HCT116 (cell line): ENCODE measurements at places on chromosomes 1 and 21. TPM values are rescaled to one million over a fixed set of nuclear protein-coding genes. Genes with fewer than 3 reads are reported as not detected.

The KCNJ6 gene
- not detected for total RNA-seq

The PRAMEF5 gene
- not detected for total RNA-seq

GRCh38 chr21:21290751-21291150, 292.5 kb downstream of the NCAM2 start:
- DNase-seq = no peak

- DNase-seq = no peak
Measured at GRCh38 chr1:13782634-13783360, 82.8 kb downstream of the PRDM2 start.

The SPEN gene
- 58.6 TPM for total RNA-seq

The PAPPA2 gene
- total RNA-seq = not detected

- DNase-seq = no peak
Measured at GRCh38 chr1:247638781-247639180, 33.4 kb downstream of the OR2G3 start.

GRCh38 chr1:206578068-206578977, 33.9 kb downstream of the EIF2D start:
- DNase-seq = no peak

DNA sequence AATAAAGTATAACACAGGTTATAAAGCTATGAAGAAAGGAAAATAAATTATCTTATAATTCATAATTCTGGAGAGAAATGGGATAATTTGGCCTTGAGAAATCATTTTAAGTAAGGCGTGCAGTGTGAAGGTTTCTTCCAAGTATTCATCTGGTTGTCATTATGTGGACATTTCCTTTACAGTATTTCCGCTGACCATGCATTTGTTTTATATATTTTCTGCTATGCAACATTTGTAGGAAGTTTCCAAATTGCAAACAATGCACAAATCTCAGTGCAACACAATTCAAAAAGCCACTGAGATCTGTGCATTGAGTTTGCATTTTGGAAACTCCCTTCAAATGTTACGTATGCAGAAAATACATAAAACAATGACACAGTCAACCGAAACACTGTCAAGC, 17.8 kb downstream of the ZNF670 start:
- DNase-seq = no peak

DNA sequence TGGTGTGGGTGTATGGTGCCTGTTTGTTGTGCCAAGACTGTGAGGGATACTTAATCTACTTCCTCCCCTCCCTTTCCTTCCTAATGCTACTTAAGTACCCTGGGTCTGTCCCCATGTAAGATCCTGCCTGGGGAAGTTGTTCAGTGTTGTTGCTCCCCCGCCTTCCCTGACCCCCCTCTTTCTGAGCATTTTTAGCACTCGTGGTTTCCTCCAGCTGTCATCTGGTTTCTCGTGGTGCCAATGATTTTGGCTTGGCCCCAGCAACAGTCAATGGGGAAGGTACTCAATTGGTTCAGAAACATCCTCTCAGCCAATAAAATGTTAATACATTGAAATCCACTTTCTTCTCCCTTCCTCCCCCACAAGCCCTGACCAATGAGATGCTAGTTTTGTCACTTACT, 8.0 kb upstream of the B4GALT3 start:
- DNase-seq = no peak

- DNase-seq = no peak
Measured at GRCh38 chr21:42847726-42848125, 31.6 kb downstream of the WDR4 start.

GRCh38 chr1:160838888-160839287, 23.8 kb downstream of the CD244 start:
- no peak for DNase-seq

- peak; percentile 7 for DNase-seq
Measured at GRCh38 chr1:87598429-87598828, 269.7 kb downstream of the LMO4 start.

- no peak for DNase-seq
Measured at GRCh38 chr21:38380481-38381137, 117.7 kb downstream of the ERG start.

DNA sequence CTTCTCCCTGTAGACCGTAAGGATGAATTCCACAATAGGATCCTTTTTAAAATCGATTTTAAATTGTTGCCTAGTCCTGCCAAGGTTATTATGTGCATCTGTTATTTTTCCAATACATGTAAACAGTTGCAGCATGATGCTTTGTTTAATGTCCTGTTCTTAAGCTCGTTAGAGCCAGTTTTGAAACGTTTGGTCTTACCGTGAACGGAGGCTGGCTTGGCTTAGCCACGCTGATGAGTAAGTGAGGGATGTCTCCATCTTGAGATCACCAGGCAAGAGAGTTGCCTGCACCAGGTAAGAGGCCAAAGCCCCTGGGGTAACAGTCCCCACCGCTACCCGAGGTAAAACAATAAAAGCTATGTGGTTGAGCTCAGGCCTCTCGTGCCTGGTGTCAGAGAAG, 17.3 kb downstream of the CSTB start:
- DNase-seq = no peak

The C2CD4D gene
- 0.17 TPM for total RNA-seq

DNA sequence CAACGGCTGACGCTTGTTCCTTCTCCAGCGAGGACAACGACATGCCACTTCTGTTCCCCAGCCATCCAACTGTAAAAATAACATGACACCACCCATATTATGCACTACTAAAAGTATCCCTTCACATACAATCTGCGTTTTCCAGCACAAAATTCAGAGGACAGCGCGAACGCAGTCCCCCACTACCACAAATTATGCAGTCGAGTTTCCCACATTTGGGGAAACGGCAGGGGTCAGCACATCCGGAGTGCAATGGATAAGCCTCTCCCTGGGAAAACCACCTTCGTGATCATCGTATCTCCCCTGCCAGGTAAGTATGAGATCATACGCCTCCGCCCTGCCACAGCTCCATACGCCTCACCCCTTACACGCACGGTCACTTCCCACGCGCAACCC, 120.9 kb downstream of the PPIAL4G start:
- DNase-seq = peak; percentile 68

DNA sequence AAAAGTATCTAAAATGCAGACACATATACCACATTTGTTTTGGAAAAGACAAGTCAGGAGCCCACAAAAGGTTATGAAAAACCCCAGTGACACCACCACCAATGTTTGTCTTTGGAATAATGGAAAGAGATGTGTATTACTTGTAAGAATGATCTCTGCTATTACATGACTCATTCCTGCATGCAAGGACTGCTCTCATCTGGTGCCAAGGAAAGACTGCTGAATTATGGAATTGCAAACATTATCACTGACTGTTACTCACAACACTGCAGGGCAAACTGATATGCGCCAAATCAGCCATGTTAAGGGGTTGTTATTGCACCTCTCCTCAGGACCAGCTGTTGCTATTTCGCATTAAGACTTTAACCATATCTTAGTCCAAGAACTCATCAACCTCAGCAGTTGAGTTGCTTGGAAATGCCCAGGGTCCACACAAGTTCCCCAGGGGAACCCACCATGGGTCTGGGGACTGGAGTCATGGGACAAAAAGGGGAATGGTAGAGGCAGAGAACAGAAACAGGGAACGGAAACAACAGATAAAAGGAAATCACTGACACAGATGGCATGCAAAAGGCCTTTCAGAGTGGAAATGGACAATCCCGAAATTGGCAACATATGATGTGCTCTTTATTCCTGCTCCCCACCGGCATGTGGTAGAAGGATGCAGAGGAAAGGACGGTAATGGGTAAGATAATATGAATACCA, 34.4 kb downstream of the CAPZB start:
- peak; percentile 37 for DNase-seq

The KRTAP19-2 gene
- total RNA-seq = not detected

The TMEM81 gene
- total RNA-seq = 4.9 TPM

DNA sequence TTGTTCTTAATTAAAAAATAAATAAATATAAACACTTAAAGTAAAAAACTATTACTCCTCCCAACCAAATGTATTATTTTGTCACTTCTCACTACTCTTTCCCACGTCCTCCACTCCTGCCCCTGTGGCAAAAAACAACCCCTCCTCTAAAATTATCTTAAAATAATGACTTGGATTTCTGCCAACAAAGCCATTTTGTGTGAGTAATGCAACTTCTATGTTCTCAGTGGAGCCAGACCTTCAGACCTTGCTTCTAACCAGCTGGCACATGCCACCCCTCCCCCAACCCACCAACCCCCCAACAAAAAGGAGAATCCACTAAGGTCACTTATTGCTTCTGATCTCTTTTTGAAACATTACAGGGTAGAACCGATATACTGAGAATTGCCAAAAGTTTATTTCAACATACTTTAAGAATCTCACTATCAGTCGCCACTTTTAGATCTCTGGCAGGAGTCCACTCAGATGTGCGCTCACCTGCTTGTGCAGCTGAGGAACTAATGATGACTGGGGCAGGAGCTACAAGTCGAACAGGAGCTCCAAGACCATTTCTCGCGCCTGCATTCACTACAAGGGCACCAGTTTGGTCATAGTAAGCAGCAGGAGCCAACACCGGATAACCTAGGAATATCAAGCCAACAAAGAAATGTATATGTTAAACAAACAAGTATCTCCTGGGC, 58.3 kb upstream of the SDC3 start:
- DNase-seq = no peak

GRCh38 chr1:186715887-186716809, 35.9 kb upstream of the PTGS2 start:
- no peak for DNase-seq

DNA sequence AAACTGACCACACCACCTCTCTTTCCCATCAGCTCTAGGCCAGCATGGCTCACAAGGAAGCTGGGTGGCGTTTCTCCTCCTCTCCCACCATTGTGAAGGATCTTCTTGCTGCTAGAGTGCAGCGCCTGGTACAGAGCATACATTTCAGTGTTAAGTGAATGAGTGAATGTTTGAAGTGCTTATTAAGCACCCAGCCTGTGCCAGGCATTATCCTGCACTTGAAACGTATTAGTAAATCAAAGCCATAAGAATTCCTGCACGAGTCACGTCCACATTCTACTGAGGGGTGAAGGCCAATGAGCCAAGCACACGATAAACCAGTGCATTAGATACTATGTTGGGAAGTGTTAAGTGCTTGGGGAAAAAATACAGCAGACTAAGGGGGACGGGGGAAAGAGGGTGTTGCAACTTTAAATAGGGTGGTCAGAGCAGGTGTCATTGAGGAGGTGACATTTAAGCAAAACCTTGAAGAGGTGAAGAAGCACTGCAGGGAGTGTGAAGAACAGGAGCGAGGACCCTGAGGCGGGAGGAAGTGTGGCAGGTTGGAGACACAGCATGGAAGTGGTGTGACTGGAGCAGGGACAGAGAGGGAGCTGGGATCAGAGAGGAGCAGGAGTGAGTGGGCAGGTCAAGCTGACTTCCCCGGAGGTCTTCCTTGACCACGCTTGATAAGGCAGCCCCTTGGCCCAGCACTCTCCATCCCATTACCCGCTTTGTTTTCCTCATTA, 48.5 kb upstream of the LRRN2 start:
- DNase-seq = no peak

GRCh38 chr1:75423136-75423535, 187.8 kb downstream of the SLC44A5 start:
- no peak for DNase-seq

- DNase-seq = no peak
Measured at GRCh38 chr1:181126289-181126688, 37.8 kb downstream of the IER5 start.

DNA sequence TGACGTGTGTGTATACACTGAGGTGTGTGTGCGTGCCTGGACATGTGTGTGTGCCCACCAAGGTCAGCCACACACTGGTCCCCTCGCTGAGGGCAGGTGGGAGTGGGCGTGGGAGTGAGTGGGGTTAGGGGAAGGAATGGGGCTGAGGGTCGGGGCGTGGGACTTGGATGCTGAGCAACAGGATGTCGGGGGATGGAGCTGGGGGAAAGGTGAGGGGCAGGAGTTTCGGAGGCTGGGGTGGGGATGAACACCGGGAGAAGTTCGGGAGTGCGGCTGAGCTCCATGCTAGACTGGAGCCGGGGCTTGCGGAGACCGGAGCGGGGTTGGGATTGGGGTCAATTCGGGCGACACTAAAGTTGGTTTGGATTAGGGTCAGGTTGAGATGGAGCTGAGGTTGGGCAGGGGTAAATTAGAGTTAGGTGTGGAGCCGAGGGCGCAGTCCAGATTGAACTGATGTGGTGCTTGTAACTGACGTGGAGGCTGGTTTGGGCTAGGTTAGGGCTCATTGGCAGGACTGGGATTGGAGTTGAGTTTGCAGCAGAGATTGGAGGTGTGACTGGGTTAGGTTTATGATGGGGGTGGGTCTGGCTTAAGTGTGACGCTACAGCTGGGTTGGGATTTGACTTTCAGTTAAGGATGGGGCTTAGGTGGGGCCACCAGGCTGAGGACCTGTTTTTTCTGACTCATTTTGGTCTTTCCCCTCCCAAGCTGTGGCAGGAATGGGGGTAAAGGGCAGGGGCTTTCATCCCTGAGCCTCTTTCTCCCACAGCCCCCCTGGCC, 3.3 kb upstream of the GUCA2A start:
- no peak for DNase-seq

- no peak for DNase-seq
Measured at GRCh38 chr1:56135864-56136147, 443.6 kb downstream of the PLPP3 start.

DNA sequence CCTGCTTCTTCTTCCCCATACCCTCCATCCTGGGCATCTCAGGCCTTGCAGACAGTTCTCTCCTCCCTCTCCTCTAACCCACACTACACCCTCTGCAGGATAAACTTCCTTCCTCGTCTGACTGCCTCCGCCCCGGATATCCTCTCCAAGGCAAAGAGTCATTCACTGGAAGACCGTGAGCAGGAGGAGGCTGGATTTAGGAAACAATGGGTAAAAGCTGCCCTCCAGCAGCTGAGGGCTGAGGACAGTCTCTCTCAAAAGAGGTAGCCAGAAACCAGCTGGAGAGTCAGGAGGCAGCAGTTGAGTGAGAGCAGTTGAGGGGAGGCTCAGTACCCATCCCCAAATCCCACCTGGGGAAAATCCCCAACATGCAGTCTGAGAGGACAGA, 1.4 kb downstream of the CSRP1 start:
- DNase-seq = no peak

DNA sequence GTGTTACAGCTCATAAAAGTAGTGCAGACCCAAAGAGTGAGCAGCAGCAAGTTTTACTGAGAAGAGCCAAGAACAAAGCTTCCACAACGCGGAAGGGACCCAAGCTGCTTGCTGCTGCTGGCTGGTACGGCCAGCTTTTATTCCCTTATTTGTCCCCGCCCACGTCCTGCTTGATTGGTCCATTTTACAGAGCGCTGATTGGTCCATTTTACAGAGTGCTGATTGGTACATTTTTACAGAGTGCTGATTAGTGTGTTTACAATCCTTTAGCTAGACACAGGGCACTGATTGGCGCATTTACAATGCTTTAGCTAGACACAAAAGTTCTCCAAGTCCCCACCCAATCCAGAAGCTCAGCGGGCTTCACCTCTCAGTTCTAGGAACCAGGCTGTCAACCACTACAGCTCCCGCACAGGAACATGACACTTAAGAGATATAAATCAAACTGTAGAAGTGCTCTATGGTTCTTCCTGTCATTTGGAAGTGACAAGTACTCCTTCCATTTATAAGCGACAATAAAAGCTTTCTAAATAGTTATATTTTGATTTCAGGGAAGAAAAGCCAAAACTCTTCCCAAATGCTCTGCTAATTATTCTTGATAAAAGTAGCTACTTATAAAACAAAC, 28.5 kb downstream of the RNF115 start:
- DNase-seq = no peak
